Esophagus squamous epithelium (tissue), 5 donors: ENCODE measurements at places on chromosomes 5 and 9.

- no peak for DNase-seq
Observed at GRCh38 chr5:15938186-15938585, 241.4 kb downstream of the MARCHF11 start.

DNA sequence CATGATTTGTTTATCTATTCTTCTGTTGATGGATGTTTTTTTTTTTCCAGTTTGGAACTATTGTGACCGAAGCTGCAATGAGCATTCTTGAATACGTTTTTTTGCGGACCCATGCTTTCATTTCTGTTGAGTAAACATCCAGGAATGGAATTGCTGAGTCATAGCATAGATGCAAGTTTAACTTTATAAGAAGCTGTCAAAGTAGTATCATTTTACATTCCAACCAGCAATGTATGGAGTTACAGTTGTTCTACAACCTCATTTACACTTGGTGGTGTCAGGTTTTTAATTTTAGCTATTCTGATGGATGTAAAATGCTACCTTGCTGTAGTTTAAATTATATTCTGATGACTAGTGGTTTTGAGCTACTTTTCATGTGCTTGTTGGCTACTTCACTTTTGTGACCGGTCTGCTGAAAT lies 49.0 kb downstream of the NPR3 start:
- no peak for DNase-seq

GRCh38 chr5:3858524-3858923 lies 262.9 kb downstream of the IRX1 start:
- DNase-seq = no peak

DNA sequence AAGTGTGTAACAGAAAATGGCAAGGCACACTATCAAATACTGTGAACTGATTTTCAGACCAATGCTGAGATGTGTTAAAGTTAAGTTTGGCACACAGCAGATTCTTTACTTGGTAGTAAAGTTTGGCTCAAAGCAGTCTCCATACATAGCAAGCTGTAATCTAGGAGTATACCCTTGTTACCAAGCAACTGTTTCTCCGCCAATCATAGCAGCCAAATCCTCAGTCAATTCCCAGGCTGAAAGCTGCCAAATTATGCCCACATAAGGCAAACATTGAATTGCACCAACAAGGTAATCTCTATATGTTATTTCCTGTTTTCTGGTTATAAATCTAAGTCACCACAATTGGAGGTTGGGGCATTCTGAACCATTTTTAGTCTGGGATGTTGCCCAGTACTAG lies 345.7 kb downstream of the DEPDC1B start:
- DNase-seq = no peak

DNA sequence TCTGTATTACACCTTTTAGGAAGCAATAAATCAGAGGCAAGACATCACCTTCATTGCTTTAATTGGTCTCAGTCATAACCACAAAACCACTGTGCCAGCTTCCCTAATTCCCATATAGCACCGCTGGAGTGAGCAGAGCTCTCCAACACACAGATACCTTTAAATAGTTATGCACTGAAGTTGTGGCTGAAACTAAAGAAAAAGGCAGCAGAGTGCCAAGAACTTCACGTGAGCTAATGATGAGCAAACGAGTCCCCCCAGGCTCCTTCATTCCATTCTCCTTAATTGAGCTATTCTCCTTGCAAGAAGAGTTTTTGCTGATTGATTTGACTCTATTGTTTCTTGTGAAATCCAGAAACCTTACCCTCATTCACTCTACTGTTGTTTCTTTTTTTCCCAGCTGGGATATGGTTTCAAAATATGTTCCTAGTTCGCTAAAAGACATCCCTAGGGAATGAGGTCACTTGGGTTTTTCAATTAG lies 501.5 kb downstream of the SPATA31D1 start:
- no peak for DNase-seq

GRCh38 chr9:121896545-121896943 lies 196.6 kb downstream of the TTLL11 start:
- DNase-seq = no peak

GRCh38 chr5:180050121-180050940 lies 21.2 kb downstream of the RNF130 start:
- no peak for DNase-seq

GRCh38 chr5:6634788-6635430 lies 1.7 kb downstream of the SRD5A1 start:
- DNase-seq = no peak

GRCh38 chr9:120435091-120435490 lies 144.9 kb downstream of the CDK5RAP2 start:
- DNase-seq = no peak

DNA sequence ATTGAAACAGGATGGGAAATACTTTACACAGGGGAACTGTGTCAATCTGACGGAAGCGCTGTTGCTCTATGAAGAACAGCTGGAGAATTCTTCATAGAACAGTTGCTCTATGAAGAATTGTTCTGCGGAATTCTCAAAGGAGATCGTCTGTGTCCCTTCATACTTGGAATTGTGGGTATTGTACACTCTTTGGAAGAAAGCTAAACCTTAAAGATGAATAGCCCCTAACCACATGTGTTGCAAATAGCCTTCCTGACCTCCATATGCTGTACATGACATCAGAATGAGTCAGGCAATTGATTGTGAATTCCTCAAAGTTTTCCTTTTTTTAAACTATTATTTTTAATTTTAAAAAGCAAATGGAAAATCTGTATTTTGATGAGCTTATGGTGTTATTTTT lies 15.6 kb downstream of the NIM1K start:
- no peak for DNase-seq
